ENCODE measurements at places on chromosomes 6 and 20. TPM values are rescaled to one million over a fixed set of nuclear protein-coding genes. Genes with fewer than 3 reads are reported as not detected.

Gene FLRT3
- 4.8 TPM for total RNA-seq

Gene THBD
- total RNA-seq: 6.5 TPM

Gene LRRC73
- not detected for total RNA-seq

Gene GPX5
- total RNA-seq: not detected

Gene CD83
- total RNA-seq: 0.88 TPM

Measured in epithelial cell of alveolus of lung (primary cell).